ENCODE measurements at places on chromosomes 5 and 9.

GRCh38 chr9:18890372-18890771 is 142.6 kb downstream of the SAXO1 start:
- no peak for DNase-seq

- DNase-seq: no peak
Observed at GRCh38 chr5:37631939-37632338, 207.9 kb downstream of the GDNF start.

DNA sequence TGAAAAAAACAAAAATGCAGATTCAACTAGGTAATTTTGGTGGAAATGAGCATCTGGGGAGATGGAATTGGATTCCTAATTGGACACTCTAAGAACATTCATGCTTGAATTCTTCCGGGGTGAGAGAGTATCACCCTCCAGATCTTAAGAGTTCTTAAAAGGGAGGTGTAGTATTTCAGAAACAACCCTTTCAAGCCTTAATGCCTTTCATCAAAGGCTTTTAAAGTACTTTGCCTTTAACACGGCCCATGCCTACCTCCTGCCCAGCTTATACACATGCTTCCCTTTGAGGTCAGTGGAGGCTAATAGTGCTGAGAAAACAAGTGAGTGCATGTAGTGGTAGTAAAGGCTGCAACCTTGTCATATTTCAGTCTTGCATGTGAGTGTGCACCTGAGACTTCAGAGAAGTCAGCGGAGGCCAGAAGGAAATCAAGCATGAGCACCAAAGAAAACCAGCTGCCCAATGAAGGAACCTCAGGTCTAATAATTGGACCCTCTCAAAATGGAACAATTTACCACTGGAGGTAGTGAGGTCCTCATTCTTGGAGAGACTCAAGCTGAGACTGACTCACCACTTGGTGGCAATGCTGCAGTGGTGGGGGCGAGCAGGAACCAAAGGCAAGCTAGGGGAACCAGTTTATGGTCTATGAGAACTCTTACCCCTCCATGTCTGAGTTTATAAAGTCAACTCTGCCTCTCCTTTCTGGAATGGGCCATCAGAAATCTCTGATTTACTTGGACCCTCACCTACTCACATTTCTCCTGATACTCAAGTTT is 98.4 kb upstream of the GDNF start:
- no peak for DNase-seq

DNA sequence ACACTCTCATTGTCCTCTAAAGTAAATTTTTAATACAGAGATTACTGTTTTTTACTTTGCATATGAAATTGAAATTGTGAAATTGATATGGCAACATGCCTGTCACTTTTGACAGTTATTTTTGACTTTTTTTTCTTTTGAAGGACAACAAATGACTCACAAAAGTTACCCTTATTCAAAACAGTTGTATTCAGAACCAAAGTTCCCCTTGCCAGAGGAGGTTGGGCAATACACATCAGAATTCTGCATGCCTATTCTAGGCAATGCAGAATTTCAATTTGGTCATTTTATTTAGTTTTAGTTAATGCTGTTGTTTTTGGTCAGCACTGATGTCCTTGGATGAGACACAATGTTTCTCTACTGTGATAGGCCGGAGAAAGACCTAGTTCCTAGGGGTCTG is 299.1 kb upstream of the PRR16 start:
- DNase-seq: no peak

GRCh38 chr5:128338649-128339048 is 199.4 kb downstream of the FBN2 start:
- DNase-seq: no peak

- DNase-seq: no peak
Observed at GRCh38 chr5:178202541-178202940, 1.8 kb upstream of the HNRNPAB start.

- peak; percentile 51 for DNase-seq
Observed at GRCh38 chr9:133683586-133684120, 47.5 kb downstream of the DBH start.

DNA sequence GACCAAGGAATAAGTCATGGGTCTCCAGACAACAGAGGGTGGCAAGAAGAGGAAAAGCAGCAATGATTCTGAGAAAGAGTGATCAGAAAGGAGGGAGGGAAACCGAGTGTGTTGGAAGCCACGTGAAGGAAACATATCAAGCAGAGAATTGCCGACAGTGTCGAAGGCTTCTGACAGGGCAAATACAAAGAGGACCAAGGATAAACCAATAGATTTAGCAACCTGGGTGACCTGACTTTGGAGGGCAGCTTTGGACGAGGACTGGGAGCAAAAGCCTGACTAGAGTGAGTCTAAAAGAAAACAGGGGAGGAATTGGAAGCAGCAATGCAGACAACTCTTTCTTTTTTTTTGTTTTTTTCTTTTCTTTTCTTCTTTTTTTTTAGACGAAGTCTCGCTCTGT is 83.8 kb downstream of the WWC1 start:
- no peak for DNase-seq

- DNase-seq: peak; percentile 28
Observed at GRCh38 chr9:114662081-114662989, 4.7 kb upstream of the TEX53 start.

- no peak for DNase-seq
Observed at GRCh38 chr5:124059200-124059599, 547.2 kb downstream of the CSNK1G3 start.

DNA sequence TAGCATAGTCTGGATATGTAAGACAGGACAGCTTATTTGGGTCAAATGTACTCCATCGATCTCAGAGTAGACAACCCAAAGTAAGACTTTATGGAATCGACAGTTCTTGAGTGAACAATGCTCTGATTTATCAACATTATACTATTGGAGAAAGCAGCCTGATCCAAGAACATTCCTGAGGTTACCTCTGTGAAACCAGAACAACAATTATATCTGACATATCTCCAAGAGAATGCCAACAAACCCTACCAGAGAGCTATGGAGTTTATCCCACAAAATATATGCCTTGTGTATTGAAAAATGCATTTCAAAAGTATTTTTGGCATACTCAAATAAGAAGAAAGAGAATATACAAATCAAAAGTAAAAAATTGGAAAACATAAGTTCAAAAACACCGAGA is 1985.9 kb downstream of the EFNA5 start:
- no peak for DNase-seq

DNA sequence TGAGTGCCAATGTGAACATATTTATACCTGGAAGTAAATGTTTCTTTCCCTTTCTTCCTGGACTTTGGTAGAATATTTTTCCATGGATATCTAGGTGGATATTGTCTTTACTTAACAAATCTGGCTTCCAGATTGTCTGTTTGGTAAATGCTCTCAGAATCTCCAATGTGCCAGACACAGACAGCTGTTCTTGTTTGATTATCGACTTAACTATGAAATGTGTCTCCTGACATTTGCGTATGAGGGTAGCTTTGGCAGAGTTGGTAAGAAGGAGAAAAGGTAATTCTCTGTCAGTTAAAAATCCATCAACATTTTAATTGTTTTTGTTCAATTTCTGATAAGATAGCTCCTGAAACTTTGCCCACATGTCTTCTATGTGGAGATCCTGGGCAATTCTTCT is 196.4 kb upstream of the NUDT12 start:
- DNase-seq: no peak

GRCh38 chr5:160488394-160489325 is 67.0 kb downstream of the PTTG1 start:
- no peak for DNase-seq

DNA sequence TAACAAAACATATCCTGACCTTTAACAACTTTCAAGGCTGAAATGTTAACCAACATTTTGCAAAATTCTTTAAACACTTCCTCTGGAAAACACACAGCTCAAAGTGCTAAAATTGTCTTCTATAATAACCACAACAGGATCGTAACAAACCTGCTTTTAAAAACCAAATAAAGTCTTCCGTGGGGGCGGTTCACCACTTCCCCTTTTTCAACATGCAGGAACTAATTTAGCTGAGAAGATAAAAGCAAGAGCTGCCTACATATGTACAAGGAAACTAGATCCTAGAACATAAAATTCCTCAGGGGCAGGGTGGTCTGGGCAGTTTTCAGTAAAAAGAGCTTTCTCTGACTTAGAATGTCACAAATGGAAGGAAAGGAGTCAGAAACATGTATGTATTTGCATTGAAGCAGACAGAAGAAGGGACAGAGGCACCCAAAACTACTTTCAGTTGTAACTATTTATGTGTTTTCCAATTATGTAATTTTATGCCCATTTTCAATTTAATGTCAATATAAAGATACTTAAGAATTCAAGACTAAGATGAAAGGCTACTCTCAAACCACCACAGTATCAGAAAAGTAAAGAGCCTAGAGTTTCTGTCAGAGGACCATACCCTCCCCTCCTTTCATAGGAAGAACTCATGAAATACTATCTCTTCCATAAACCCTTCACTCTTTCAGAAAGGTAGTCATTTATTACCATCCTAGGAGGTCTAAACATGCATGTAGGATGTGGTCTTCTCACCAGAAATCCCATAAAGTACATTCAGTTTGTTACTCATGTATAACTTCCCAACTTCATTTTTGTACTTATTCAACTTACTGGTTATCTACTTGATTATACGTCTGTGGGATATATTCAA is 185.9 kb upstream of the RASA1 start:
- DNase-seq: peak; percentile 19

GRCh38 chr9:37464426-37465248 is 613 bp downstream of the ZBTB5 start:
- peak; percentile 42 for DNase-seq

- DNase-seq: no peak
Observed at GRCh38 chr9:130845254-130845653, 10.2 kb downstream of the ABL1 start.

- no peak for DNase-seq
Observed at GRCh38 chr5:168601972-168602371, 22.8 kb upstream of the PANK3 start.

- DNase-seq: no peak
Observed at GRCh38 chr9:107650321-107650720, 160.8 kb upstream of the KLF4 start.

- DNase-seq: no peak
Observed at GRCh38 chr5:30239331-30240022, 954.0 kb upstream of the CDH6 start.

DNA sequence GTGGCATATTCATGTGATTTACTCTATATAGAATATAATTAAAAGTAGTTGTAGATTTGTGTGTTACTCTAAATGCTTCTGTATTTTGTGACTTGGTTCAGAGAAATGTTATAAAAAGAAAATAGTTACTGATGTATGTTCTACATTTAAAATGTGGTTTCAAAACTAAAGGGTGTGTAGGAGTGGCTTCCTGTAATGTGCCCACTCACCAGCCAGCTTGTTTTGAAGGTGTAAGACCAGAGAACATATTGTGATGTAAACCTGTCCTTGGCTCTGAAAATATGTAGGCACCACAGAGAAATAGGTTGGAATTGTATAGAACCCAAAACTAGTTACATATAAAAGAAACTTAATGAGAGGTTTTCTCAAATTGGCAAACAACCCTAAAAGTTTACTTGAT is 51.2 kb upstream of the ARRDC3 start:
- DNase-seq: no peak

DNA sequence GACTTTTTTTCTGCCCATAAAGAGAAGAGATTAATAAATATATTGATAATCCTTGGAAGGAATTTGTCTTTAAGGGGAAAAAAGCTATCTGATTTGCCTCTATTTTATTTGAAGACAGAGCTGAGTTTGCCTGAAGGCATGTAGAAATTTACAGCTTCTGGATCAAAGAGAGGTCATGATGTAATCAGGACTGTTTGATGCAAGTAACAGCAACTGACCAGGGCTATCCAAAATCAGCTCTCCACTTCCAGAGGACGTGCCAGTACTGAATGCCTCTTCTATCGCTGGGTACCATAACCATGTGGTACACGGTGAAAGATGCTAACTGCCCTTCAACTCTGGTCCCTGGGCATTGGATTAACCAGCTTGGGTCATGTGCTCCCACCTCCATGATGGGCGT is 90.6 kb downstream of the ZFAND5 start:
- DNase-seq: no peak

GRCh38 chr5:144015961-144016360 is 154.5 kb downstream of the YIPF5 start:
- no peak for DNase-seq

- DNase-seq: no peak
Observed at GRCh38 chr9:137586854-137587253, 3.5 kb downstream of the ZMYND19 start.

DNA sequence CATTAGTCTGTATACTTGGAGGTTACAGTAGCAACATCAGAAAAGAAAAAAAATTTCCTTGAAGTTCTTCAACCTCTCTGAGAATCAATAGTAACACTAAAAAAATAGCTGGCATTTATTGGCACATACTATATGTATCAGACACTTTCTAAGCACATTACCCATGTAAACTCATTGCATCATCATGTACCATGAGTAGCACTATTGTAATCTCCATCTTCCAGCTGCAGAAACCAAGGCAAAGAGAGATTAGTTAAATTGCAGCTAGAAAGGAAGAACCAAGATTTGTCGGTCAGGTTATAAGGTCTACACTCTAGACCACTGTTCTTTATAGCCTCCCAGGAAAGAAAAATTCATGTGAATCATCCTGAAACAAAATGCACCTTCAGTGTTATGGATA is 31.4 kb upstream of the RAB3C start:
- DNase-seq: no peak

GRCh38 chr5:81779125-81779915 is 28.4 kb upstream of the SSBP2 start:
- peak; percentile 3 for DNase-seq

DNA sequence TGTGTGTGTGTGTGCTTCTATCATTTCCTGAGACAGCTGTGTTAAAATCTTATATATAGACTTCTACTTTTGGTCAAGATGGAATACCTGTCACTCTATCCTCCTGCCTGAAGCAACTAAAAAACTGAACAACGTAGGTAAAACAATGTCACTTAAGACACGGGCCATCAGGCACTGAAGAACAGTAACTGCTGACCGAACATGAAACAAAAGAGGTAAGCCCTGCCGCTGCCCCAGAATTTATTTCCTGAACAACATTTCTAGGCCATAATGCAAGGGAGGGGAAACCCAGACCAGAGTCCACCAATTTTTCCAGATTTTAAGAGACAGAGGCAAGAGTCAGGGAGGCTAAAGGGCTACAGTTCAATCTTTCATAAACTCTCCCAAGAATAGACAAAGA is 156.0 kb downstream of the CDC42SE2 start:
- DNase-seq: no peak
